ENCODE measurements at places on chromosomes 1 and 21.

GRCh38 chr1:162373541-162374260 lies 3.0 kb downstream of the SPATA46 start:
- DNase-seq, result no peak

DNA sequence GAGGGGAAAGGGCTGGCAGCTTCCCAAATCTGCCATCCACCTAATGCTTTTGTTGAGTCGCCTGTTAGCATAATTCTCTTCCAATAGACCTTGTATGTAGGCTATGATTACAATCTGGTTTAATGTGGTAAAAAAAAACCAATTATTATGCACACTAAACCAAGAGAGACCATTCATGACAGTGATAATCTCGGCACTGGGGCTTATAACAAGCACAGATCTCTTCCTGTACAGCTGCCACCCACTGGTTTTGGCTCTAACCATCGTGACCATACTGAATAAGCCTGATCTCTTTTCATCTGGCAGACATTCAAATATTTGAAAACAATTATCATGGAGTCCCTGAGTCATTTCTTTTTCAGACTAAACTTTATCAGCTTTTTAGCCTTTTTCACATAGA lies 12.0 kb upstream of the SYT14 start:
- no peak for DNase-seq

- DNase-seq, result no peak
Observed at GRCh38 chr1:14476170-14476955, 122.1 kb upstream of the KAZN start.

GRCh38 chr1:198523182-198523950 lies 17.1 kb downstream of the ATP6V1G3 start:
- no peak for DNase-seq

GRCh38 chr1:15410884-15411245 lies 1.2 kb downstream of the EFHD2 start:
- peak; percentile 53 for DNase-seq

- no peak for DNase-seq
Observed at GRCh38 chr1:47853059-47853458, 144.1 kb downstream of the TRABD2B start.

GRCh38 chr1:17605582-17606344 lies 66.3 kb downstream of the ARHGEF10L start:
- DNase-seq, result no peak

GRCh38 chr1:201487742-201488141 lies 18.8 kb upstream of the PHLDA3 start:
- no peak for DNase-seq

DNA sequence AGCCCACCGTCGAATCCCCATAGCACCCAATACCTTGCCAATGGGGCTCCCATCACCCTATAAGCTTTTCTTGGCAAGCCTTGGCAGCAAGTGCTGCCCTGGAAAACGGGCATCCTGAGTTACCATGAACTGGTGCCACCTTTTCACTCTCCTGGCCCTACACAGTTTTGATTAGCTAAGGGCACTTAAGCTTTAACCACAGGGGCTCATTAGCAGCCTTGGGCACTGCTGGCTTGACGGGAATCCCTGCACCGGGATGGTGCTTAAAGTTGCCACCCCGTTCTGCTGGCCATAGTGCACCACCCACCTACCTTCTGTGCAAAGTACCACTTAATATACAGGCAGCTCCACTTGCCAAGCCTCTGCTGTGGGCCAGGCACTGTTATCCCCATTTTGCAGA lies 13.7 kb downstream of the PARS2 start:
- DNase-seq, result no peak

GRCh38 chr1:162145280-162145965 lies 75.9 kb downstream of the NOS1AP start:
- DNase-seq, result no peak
